ENCODE measurements at places on chromosomes 5 and 9. TPM values are rescaled to one million over a fixed set of nuclear protein-coding genes. Genes with fewer than 3 reads are reported as not detected.

DNA sequence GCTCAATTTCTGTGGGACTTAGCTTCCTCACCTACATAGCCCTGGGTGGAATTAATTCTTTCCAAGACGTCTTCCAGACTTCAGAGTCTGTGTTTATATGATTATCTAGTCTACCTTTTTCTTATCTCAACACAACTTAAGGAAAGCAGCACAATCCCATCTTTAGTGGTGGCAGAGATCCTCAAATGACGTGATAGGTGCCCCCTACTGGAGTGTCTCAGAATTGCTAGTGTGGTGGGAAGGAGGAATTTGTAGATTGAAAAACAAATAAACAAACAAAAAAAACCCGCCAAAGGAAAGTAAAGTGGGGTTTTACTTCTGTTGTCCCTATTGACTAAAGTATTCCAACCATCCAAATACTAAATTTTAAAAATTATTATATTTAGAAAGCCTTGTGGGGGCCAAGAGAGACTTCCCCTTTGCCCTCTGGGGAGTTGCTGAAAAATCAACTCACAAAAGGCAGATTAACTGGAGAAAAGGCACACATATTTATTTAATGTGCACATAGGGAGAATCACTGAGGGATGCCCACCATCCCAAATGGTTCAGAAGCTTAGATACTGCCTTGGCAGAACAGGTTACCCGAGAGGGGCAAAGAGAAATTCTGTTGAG lies 283.3 kb downstream of the TMEM167A start:
- no peak for DNase-seq

The PPP3R2 gene
- total RNA-seq = not detected

GRCh38 chr9:113187929-113188595 lies 33.0 kb downstream of the FKBP15 start:
- no peak for DNase-seq

The BTNL3 gene
- total RNA-seq = not detected

GRCh38 chr5:128432913-128433440 lies 105.1 kb downstream of the FBN2 start:
- peak; percentile 62 for DNase-seq

The PRRX2 gene
- total RNA-seq = 6.9 TPM
